T-helper 2 cell (primary cell): ENCODE measurements at places on chromosomes 11 and 22.

- DNase-seq: no peak
Measured at GRCh38 chr11:8775734-8776133, 93.1 kb downstream of the RPL27A start.

DNA sequence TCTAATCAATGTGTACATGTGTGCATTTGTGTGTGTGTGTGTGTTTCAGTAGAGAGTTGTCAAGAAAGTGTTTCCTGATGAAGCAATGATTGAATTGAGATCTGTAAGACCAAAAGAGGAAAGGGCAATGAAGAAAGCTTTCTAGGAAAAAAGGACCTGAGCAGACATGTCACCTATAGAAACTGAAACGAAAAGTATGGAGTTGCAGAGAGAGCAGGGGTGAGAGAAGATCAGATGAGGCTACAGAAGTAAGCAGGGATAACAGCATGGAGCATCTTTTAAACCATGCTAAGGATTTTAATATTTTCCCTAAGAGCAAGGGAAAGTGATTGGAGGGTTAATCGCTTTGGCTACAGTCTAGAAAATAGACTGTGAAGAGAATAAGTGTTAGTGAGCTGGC, 1459.4 kb upstream of the TENM4 start:
- no peak for DNase-seq

- no peak for DNase-seq
Measured at GRCh38 chr11:61497473-61497872, 11.1 kb upstream of the LRRC10B start.

- no peak for DNase-seq
Measured at GRCh38 chr11:113241636-113242054, 72.7 kb upstream of the TTC12 start.

- DNase-seq: no peak
Measured at GRCh38 chr11:124190298-124191139, 7.4 kb downstream of the OR10D3 start.

DNA sequence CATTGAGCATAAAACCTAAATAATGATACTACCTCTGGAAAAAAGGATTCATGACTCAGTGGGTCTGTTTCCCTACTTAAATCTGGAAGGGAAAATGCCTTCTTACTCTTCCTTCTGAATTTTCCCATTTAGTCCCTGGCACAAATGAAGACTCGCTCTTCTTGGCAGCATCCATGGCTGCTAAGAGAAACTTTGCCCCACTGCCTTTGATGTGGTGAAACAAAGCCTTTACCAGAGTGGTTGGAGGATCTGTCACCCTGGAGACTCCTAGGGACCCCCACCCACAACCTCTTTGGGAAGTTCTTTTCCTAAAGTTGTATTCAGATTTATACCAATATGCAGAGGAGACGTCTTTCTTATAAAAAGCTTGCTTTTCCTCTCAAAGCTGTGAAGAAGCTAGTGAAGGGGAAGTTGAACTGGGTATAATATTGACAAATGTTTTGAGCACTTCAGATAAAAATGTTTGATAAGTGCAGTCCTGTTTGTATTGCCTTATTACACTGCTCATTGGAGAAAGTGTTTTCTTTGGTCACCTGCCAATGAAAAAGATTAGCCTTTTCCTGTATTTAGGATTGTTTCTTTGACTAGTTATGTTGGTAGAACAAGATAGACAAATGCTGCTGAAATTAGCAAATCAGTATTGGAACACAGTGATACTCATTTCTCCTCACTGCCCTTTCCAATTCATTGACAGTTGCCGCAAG, 77.3 kb downstream of the ARFGAP2 start:
- no peak for DNase-seq

DNA sequence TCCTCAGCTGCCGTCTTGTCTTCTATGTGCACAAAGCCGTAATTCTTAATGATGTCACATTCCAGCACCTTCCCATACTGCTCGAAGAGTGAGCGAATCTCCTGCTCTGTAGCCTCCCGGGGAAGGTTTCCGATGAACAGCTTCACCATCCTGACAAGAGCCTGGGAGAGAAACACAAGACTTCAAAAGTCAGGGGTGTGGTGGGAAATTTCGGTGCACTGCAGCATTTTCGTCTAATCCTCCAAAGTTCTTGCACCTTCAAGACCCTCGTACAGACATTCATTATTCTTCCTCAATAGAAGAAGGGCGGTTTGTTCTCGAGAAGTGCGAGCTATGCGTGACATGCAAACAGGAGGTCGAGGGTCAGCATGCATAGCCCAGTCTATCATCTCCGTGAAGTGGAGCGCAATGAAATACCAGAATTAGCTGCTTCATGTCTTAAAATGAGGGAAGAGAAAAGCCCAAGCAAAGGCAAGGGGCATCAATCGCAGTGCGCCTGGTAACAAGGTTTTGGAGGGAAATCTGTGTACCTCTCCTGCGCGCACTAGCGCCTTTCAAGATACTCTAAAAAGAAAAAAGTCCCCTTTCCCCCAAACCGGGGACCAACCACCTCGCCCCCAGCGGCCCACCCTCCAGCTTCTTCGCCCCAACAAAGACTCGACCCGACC, 622 bp downstream of the RBM4B start:
- no peak for DNase-seq

DNA sequence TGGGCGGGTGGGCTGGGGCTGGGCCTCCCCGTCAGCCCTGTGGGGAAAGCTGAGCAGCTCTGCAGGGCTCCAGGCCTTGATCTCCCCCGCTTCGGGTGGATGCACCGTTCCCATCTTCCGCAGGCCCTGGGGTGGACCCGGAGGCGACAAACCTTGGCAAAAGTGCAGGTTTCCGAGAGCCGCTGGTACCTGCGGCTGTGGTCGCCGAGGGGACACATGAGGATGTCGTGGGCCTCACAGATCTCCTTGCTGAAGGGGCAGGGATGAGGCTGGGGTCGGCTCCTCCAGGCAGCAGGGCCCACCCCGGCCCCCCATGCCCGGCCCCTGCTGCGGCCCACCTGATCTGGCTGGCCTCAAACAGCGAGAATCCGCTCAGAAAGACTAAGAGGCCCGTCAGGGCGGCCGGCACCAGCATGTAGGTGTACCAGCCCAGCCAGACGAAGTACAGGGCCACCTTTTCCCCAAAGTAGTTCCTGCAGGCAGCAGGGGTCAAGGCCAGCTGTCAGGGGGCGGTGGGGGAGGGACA, 11.8 kb downstream of the ANO9 start:
- no peak for DNase-seq

DNA sequence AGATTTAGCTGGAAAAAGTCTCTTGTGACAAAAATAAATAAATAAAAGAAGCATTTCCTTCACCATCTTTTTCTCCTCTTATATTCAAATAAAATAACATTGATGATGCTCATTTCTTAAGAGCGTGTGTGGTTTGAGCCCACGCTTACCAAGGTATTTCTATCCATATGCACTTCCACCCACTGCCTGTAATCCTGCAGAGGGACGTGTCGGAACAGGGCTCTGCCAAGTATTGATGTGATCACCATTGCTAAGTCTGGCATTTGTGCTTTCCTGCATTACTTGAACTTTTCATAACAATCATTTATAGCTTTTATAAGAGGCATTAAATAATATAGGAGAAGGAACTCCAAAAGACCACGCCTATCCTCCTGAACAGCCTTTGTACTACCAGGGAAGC, 107.6 kb downstream of the SHANK2 start:
- no peak for DNase-seq

GRCh38 chr11:69261116-69261515, 32.8 kb upstream of the MYEOV start:
- DNase-seq: no peak
